Thymus (tissue), 14 donors: ENCODE measurements at places on chromosomes 7 and 10.
A peak's percentile ranks its signal among the peaks of the same experiment; 100 is the strongest.

DNA sequence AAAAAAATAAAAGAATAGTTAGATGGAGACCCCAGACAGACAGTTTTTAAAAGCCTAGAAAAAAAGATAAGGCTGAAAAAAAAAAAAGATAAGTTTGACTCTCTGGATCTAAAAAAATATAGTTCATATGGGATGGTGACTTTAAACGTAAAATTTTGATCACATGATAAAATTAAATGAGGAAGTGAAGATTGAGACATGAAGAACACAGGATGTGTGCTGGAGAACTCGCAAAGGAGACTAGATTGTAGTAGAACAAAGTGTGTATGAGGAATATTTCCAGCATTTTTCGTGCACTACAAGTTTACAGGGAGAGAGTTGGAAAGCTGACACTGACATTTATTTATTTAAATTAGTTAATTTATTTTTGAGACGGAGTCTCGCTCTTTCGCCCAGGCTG is 286.4 kb downstream of the PRPF18 start:
- DNase-seq = no peak
- no peaks in the 10 kb centered on the region for H3K27me3 ChIP-seq
- no peak overlapping the region for H3K4me3 ChIP-seq

- H3K27me3 ChIP-seq = no peaks in the 10 kb centered on the region
- H3K36me3 ChIP-seq = no peaks in the 10 kb centered on the region
- no peaks in the 10 kb centered on the region for H3K4me1 ChIP-seq
- DNase-seq = peak; percentile 4
- H3K4me3 ChIP-seq = no peak overlapping the region
- H3K27ac ChIP-seq = no peak overlapping the region
These were observed 872.4 kb downstream of the LRMDA start for GRCh38 chr10:76303682-76304316.

DNA sequence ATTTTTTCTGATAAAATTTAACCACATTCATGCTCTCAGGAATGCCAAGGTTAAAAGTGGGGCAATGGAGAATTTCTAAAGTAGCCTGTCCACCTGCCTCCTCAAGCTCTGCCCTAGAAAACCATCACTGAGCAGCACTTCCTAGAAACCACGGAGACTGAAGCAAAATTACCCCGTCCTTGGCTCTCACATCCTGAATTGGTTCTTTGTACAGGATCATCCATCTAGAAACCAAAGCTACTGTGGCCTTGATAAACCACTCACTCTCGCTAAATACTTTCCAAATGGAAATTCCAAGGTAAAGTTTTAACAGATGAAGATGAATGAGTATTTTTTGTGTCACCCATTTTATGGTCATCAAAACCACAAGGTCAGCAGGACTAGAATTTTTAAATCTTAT is 96.6 kb downstream of the AVL9 start:
- H3K27me3 ChIP-seq = no peaks in the 10 kb centered on the region
- DNase-seq = no peak
- H3K36me3 ChIP-seq = peaks cover 9% of the 10 kb centered on the region
- H3K4me1 ChIP-seq = no peaks in the 10 kb centered on the region
- no peak overlapping the region for H3K4me3 ChIP-seq

GRCh38 chr10:43160921-43161255 is 22.6 kb downstream of the CSGALNACT2 start:
- H3K27me3 ChIP-seq = no peaks in the 10 kb centered on the region
- H3K4me1 ChIP-seq = peaks cover 12% of the 10 kb centered on the region
- H3K4me3 ChIP-seq = no peak overlapping the region
- H3K36me3 ChIP-seq = peaks cover 13% of the 10 kb centered on the region

GRCh38 chr7:30238721-30239441 is 45.5 kb upstream of the ZNRF2 start:
- no peak overlapping the region for H3K27ac ChIP-seq
- H3K4me1 ChIP-seq = no peaks in the 10 kb centered on the region
- no peak overlapping the region for H3K4me3 ChIP-seq
- H3K36me3 ChIP-seq = no peaks in the 10 kb centered on the region
- H3K27me3 ChIP-seq = peaks cover 5% of the 10 kb centered on the region

- no peak for DNase-seq
- H3K4me1 ChIP-seq = no peaks in the 10 kb centered on the region
- no peak overlapping the region for H3K27ac ChIP-seq
These were observed 132.5 kb upstream of the EFCAB10 start for GRCh38 chr7:105713488-105714465.

- no peaks in the 10 kb centered on the region for H3K4me1 ChIP-seq
- no peak overlapping the region for H3K27ac ChIP-seq
- H3K27me3 ChIP-seq = peaks cover 34% of the 10 kb centered on the region
- H3K36me3 ChIP-seq = no peaks in the 10 kb centered on the region
- no peak overlapping the region for H3K4me3 ChIP-seq
- no peak for DNase-seq
These were observed 402.2 kb downstream of the DNAJB6 start for GRCh38 chr7:157739031-157739430.

DNA sequence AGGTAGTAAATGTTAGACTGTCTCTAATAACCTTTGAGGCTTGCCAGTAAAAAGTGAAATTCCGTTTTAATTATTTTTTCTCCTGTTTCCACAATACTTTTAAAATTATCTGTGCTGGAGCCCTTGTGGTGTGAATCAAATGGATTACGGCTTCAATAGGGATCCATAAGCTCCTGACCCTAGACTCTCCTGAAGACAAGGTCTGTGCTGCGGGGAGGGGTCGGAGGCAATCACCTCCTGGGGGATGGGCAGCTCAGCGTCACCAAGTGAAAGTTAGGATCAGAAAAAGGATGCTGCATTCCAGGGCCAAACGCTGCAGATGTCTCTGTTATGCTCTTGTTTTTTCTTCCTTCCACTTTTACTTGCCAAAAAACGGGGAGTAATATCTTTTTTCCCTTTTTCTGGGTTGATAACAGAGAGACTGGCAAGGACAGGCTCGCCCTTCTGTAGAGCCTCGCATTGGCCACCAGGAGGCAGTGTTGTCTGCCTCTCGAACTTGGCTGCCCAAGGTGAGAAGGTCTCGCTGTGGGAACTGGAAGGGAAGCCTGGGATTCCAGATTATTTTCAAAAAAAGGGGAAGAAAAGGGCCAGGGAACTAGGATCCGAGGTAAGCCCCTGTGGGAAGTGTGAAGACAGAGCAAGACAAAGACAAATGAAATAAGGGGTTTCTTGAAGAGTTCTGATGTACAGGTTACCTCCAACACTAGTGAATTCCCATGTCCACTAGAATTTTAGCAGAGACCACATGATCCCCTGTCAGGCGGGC is 621.9 kb downstream of the ACTR3B start:
- H3K4me3 ChIP-seq = no peak overlapping the region
- H3K4me1 ChIP-seq = no peaks in the 10 kb centered on the region
- no peak overlapping the region for H3K27ac ChIP-seq
- no peaks in the 10 kb centered on the region for H3K27me3 ChIP-seq
- H3K36me3 ChIP-seq = no peaks in the 10 kb centered on the region
- DNase-seq = no peak

DNA sequence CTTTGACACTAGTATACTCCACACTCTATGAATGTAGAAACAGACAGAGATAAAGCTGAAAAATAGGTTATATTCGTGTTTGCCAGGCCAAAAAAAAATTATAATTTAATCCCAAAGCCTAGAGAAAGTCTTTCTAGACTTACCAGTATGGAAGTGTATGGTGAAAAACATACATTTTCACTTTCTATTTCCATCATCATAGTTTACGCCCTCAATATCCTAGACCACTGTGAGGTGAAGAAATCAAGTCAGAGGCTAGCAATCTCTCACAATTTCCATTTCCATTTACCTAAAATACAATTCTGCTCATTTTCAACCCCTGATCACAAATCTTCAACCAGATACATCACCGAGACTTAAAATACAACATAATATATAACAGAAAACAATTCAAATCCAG is 16.2 kb downstream of the GPR22 start:
- H3K4me1 ChIP-seq = no peaks in the 10 kb centered on the region
- H3K4me3 ChIP-seq = no peak overlapping the region
- H3K36me3 ChIP-seq = no peaks in the 10 kb centered on the region
- no peak overlapping the region for H3K27ac ChIP-seq

- no peaks in the 10 kb centered on the region for H3K4me1 ChIP-seq
- DNase-seq = no peak
These were observed 66.7 kb upstream of the EZH2 start for GRCh38 chr7:148950806-148951205.

- peaks cover 12% of the 10 kb centered on the region for H3K4me1 ChIP-seq
- peaks cover 12% of the 10 kb centered on the region for H3K27me3 ChIP-seq
- no peak overlapping the region for H3K4me3 ChIP-seq
- no peak for DNase-seq
- H3K27ac ChIP-seq = no peak overlapping the region
- no peaks in the 10 kb centered on the region for H3K36me3 ChIP-seq
These were observed 106.7 kb downstream of the PTPRE start for GRCh38 chr10:128013626-128014025.

- no peaks in the 10 kb centered on the region for H3K4me1 ChIP-seq
- no peak overlapping the region for H3K27ac ChIP-seq
- no peak for DNase-seq
- H3K27me3 ChIP-seq = no peaks in the 10 kb centered on the region
- no peak overlapping the region for H3K4me3 ChIP-seq
These were observed 35.6 kb upstream of the ANTXRL start for GRCh38 chr10:46250898-46251856.

DNA sequence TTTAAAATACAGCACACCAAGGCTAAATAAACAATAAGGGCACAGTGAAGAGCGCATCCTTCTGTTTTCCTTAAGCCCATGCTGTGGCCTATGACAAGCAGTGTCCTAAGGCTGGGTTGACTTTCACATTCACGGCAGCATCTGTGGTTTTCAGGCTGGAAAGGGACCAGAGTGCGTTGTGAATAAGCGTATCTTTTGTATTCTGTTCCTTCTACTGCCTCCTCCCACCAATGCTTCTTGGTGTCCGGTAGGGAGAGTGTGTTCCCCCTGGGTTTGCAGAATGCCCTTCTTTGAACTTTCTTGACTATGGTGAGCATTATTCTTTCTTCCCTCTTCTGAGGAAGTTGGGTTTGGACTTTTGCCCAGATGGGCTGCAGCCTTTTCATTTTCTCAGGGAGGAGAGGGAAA is 73.6 kb downstream of the ABCA13 start:
- no peaks in the 10 kb centered on the region for H3K27me3 ChIP-seq
- no peaks in the 10 kb centered on the region for H3K4me1 ChIP-seq
- no peak for DNase-seq
- no peak overlapping the region for H3K4me3 ChIP-seq

GRCh38 chr10:79930267-79930666 is 18.6 kb downstream of the SFTPD start:
- no peak overlapping the region for H3K27ac ChIP-seq
- no peaks in the 10 kb centered on the region for H3K4me1 ChIP-seq
- H3K27me3 ChIP-seq = no peaks in the 10 kb centered on the region

GRCh38 chr10:31929261-31930022 is 811 bp upstream of the ARHGAP12 start:
- H3K27me3 ChIP-seq = no peaks in the 10 kb centered on the region
- peak overlapping the region; percentile 48 for H3K27ac ChIP-seq
- peak overlapping the region; percentile 94 for H3K4me3 ChIP-seq
- DNase-seq = peak; percentile 32
- H3K36me3 ChIP-seq = no peaks in the 10 kb centered on the region

GRCh38 chr10:48613016-48613415 is 8.1 kb upstream of the ARHGAP22 start:
- no peaks in the 10 kb centered on the region for H3K36me3 ChIP-seq
- H3K27ac ChIP-seq = no peak overlapping the region
- H3K4me1 ChIP-seq = no peaks in the 10 kb centered on the region
- DNase-seq = no peak

DNA sequence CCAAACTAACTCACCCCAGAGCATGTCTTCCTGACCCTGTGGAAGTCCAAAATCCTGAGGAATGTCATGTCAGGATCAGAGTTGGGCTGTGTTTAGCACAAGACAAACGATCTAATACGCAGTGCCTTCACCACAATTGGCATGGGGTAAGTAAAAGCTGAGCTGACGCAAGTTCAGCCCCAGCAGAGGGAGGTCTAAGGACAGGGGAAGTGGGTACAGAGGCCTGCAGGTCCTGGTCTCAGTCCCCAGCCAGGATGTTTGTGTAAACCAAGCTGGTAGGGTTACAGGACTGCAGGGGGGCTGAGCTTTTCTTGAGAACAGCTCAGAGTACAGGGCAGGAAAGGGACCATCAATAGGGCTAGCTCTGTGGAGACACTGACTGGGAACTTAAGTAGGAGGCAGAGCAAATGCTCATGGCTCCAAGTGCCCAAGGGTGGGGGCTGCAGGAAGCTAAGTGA is 5.3 kb upstream of the KCNIP2 start:
- peaks cover 16% of the 10 kb centered on the region for H3K36me3 ChIP-seq
- H3K27ac ChIP-seq = no peak overlapping the region
- DNase-seq = no peak
- peaks cover 12% of the 10 kb centered on the region for H3K4me1 ChIP-seq
- no peak overlapping the region for H3K4me3 ChIP-seq
